ENCODE measurements at places on chromosomes 2 and 18. TPM values are rescaled to one million over a fixed set of nuclear protein-coding genes. Genes with fewer than 3 reads are reported as not detected.
A peak's percentile ranks its signal among the peaks of the same experiment; 100 is the strongest.

The CIB4 gene
- not detected for total RNA-seq

GRCh38 chr2:180999274-180999964 is 19.0 kb downstream of the UBE2E3 start:
- no peak for DNase-seq

DNA sequence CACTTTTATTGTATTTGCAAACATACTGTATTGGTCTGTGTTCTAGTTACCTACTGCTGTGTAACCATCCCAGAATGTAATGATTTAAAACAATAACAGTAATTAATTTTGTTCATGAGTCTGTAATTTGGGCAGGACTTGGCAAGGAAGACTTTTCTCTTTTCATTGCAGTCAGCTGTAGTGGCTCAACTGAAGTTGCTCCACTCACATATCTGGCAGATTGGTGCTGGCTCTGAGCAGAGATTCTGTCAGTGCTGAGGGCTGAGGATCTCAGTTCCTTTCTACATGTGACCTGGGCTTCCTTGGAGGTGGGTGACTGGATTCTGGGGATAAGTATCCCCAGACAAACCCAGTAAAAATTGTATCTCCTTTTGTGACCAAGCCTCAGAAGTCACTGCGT is 26.6 kb downstream of the PTPN4 start:
- DNase-seq, result no peak

GRCh38 chr2:233853883-233854240 is 473 bp downstream of the HJURP start:
- no peak for DNase-seq

DNA sequence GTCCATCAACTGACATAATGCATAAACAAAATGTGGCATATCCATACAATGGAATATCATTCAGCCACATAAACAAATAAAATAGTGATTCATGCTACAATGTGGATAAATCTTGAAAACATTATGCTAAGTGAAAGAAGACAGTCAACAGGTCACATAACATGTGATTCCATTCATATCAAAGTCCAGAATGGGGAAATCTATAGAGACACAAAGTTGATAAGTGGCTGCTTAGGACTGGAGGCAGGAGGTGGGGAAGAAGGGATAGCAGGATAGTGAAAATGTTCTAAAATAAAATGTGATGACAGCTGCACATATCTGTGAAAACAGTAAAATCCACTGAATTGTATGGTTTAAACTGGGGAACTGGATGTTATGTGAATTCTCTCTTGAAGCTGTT is 18.7 kb downstream of the CFAP53 start:
- no peak for DNase-seq

The CROCC2 gene
- total RNA-seq, result 0.15 TPM

The MARCO gene
- total RNA-seq, result 10.0 TPM

DNA sequence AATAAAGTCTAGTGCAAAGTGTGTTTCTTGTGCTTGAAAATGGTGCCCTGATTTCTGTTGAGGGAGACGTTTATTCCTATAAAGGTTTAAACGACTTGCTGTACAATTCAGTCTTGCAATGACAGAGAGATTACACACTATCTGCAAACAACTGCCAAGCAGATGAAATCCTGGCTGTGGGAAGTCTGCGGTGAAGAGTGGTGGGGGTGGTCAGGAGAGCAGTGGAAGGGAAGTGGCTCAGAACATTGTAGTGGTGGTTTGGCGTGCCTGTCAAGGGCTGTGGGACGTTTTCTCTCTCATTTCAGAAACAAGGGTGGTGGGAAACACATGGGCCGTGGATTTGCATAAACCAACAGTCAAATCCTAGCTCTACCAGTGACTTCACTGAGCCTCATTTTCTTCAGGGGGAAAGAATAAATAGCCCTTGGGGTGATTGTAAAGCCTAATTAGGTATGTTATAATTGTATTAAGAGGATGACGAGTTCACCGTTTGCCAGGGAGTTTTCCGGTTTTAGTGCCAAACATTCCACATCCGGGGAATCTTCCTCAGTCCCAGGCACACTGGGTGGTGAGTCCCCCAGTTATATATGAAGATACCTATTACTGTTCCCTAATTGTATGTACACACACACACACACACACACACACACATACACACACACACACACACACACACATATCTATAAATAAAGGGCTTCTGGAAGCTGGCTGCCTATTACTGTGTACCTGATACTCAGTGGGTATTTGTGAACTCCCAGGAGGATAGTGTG is 115.0 kb downstream of the SPTBN1 start:
- DNase-seq, result peak; percentile 59

The DES gene
- 1.9 TPM for total RNA-seq

- no peak for DNase-seq
These were observed 13.2 kb downstream of the BMP10 start for GRCh38 chr2:68857855-68858456.

DNA sequence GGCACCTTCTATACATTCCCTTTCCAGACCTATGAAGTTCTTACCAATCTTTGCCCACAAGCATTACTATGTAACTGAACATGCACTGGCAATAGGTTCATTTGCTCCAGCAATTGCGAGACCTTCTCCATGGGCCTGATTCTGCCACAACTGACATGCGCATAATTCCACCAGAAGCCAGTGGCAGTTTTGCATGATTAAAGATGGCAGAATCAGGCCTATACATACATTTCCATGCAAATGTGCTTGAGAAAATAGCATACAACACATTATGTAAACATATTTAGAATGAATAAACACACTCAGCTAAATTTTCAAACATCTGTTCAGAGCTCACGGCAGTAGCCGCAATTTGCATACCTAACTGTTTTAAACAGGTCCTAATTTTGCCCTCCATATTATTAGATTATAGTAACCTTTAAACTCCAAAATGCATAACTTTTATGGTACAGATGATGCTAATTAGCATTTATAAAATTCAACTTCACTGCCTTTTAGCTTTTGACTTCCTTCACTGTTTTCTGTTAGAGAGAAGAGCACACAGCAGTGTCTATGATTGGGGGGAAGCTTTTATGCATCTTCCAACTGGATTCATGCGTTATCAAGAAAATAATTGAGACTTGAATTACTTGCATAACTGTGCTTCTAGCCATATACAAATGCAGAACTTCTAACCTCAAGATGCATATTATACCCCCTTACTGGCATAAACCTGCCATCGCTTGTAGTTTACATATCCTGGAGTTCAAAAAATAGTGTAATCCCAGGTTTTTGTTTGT is 155.3 kb upstream of the CDH19 start:
- no peak for DNase-seq

The CAVIN2 gene
- 8.2 TPM for total RNA-seq

The MOGAT1 gene
- 5.3 TPM for total RNA-seq

The PARD6G gene
- total RNA-seq, result 1.1 TPM

The GRHL1 gene
- total RNA-seq, result 4.6 TPM

DNA sequence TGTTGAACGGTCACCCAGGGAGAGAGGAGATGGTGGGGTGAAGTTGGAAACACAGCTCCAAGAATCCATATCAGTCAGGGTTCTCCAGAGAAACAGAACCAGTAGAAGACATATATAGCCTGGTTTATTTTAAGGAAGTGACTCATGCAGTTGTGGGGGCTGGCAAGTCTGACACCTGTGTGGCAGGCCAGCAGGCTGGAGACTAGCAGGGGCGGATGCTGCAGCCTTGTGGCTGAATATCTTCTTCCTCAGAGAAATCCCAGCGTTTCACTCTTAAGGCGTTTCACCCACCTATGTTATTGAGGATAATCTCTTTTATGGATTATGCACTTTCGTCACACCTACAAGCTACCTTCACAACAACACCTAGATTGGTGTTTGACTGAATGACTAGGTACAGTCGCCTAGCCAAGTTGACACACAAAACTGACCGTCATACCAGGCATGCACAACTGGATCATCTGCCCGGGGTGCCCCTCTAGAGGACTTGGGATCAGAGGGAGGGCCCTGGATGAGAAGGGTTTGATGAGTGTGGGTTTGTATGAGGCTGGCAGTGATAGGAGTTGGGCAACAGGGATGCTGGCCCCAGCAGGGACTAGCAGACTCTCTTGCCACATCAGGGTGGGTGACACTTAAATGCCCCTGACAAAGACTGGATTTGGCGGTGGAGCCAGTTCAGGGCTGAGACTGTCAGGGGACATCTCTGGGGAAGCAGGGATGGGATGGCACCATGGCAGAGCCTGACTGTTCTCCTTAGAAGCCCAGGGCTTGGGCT is 23.4 kb downstream of the MROH2A start:
- no peak for DNase-seq

The SLC23A3 gene
- total RNA-seq, result 1.6 TPM
